ENCODE measurements at places on chromosomes 1 and 21. TPM values are rescaled to one million over a fixed set of nuclear protein-coding genes. Genes with fewer than 3 reads are reported as not detected.

Gene CHML
- total RNA-seq: 10.6 TPM

Gene MCOLN3
- total RNA-seq: 3.2 TPM

Gene POTED
- total RNA-seq: not detected

Gene TRNP1
- total RNA-seq: 22.8 TPM

Gene GUCA2B
- total RNA-seq: 2.8 TPM

Gene CAMK2N1
- total RNA-seq: 6.2 TPM

Gene TSPAN1
- 2.9 TPM for total RNA-seq

Gene KRTAP7-1
- total RNA-seq: 22.2 TPM

Gene HCRTR1
- not detected for total RNA-seq

Gene CYP4X1
- total RNA-seq: 14.8 TPM

Gene THEMIS2
- total RNA-seq: 7.5 TPM

Gene CD1D
- total RNA-seq: 0.36 TPM

Gene E2F2
- total RNA-seq: 6.1 TPM

Gene BTG2
- 117 TPM for total RNA-seq

Gene SLC25A34
- total RNA-seq: 0.61 TPM

Gene FOXE3
- not detected for total RNA-seq

Gene CTH
- total RNA-seq: 2.8 TPM

Gene EMC1
- 31.8 TPM for total RNA-seq
